ENCODE measurements at places on chromosomes 2 and 18.

DNA sequence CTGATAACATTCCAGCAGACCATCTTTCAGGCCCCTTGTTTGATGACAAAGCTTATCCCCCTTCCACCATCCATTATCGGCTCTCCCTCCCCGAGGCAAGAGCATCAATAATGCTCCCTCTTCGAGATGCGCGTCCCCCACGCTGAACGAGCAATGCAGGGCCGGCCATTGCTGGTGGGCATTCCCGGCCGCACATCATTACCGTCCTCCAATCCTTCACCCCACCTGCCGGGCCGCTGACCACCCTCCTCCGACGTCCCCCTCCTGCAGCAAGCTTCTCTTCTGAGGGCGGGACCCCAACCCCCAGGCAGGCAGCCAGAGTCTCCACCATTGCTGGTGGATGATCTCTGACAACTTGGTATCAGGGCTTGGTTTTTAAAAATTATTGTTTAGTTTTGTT, 208.6 kb downstream of the SMAD2 start:
- no peaks in the 10 kb centered on the region for H3K27me3 ChIP-seq
- H3K27ac ChIP-seq = no peak overlapping the region
- no peaks in the 10 kb centered on the region for H3K36me3 ChIP-seq
- no peak overlapping the region for H3K4me3 ChIP-seq
- DNase-seq = no peak

- H3K4me1 ChIP-seq = no peaks in the 10 kb centered on the region
- peaks cover 4% of the 10 kb centered on the region for H3K36me3 ChIP-seq
- no peak overlapping the region for H3K27ac ChIP-seq
- H3K27me3 ChIP-seq = no peaks in the 10 kb centered on the region
Measured at GRCh38 chr18:79380816-79381806, 14.6 kb upstream of the NFATC1 start.

GRCh38 chr2:227097495-227098161, 66.4 kb downstream of the COL4A4 start:
- H3K27ac ChIP-seq = no peak overlapping the region
- H3K27me3 ChIP-seq = no peaks in the 10 kb centered on the region
- no peaks in the 10 kb centered on the region for H3K4me1 ChIP-seq
- peaks cover 9% of the 10 kb centered on the region for H3K36me3 ChIP-seq
- no peak overlapping the region for H3K4me3 ChIP-seq
- no peak for DNase-seq

DNA sequence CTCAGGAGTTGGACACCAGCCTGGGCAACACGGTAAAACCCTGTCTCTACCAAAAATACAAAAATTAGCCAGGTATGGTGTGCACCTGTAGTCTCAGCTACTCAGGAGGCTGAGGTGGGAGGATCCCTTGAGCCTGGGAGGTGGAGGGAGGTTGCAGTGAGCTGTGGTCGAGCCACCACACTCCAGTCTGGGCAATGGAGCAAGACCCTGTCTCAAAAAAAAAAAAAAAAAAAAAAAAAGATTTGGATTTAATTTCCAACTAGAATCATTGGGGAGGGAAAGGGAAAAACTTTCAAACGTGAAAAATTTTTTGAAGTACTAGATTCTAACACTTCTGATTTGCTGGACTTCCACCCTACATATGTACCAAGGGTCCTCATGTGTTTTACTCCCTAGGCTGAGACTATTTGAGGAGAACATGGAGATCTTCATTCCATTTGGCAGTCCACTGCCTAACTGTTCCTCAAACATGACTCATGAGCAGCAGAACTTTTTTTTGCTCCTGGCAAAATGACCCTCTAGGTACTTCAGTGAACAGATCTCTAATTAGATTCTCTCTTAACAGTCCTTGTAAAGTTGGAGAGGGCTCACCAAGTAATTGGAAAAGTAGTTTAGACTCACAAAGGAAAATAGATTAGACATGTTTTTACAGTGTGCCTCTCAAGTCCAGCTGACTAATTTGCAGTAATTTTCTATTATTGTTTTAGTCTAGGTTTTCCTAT, 267.6 kb downstream of the METTL4 start:
- H3K4me3 ChIP-seq = no peak overlapping the region
- no peaks in the 10 kb centered on the region for H3K27me3 ChIP-seq
- no peak for DNase-seq
- no peak overlapping the region for H3K27ac ChIP-seq
- no peaks in the 10 kb centered on the region for H3K36me3 ChIP-seq

DNA sequence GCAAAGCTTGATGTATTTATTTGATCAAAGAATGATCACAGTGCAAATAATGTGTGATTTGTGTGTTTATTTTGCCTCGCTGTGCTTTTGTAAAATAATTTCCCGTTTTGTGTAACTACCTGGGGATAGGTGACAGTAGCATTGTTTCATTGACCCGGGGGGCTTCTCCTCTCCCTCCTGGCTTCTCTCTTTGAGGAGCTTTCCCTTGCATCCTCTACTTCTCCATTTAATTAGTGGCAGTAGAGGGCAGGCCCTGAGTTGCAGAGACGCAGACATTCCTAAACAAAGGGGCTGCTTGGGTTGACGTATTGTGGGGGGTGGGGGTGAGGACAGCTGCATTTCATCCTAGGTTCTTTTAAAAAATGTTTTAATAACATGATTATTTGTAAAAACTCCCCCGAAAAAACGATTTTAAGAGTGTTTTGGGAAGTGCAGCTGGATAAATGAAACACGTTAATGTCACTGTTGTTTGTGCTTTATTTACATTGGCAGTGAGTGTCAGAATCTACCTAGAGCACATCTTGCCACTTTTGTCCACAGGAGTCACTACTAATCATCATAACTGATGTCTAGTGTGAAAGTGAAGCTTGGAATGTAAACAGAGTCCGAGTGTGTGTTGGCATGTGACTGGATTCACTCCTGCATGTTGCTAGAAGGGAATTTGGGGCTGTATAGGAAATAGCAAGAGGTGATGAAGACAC, 2.2 kb downstream of the NEDD4L start:
- H3K4me1 ChIP-seq = peaks cover 22% of the 10 kb centered on the region
- peak overlapping the region; percentile 93 for H3K27ac ChIP-seq
- DNase-seq = no peak
- H3K36me3 ChIP-seq = no peaks in the 10 kb centered on the region

DNA sequence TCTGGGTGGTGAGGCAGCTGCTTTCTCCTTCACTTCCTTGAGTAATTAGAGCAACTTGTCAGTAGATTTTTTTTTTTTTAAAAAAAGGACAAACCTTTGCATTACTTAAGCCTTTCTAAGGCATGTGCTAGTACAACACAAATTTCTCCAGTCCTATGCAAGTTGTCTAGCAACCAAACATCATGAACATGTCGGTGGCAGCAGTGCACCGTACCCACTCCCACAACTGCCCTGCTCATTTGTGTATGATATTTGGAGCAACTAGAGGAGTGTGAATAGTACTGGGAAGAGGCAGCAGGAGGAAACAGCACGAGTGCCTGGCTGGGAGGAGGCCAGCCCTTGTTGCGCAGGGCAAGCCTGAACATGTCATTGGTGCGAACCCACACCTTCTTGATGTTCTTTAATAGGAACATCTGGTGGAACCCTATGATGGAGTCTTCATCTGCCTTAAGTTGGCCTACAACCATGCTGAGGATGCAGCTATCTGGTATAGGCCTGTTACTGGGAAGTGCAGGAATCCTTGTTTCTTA, 238.3 kb downstream of the TDRD15 start:
- no peak overlapping the region for H3K4me3 ChIP-seq
- no peaks in the 10 kb centered on the region for H3K36me3 ChIP-seq
- no peak overlapping the region for H3K27ac ChIP-seq
- H3K27me3 ChIP-seq = no peaks in the 10 kb centered on the region

DNA sequence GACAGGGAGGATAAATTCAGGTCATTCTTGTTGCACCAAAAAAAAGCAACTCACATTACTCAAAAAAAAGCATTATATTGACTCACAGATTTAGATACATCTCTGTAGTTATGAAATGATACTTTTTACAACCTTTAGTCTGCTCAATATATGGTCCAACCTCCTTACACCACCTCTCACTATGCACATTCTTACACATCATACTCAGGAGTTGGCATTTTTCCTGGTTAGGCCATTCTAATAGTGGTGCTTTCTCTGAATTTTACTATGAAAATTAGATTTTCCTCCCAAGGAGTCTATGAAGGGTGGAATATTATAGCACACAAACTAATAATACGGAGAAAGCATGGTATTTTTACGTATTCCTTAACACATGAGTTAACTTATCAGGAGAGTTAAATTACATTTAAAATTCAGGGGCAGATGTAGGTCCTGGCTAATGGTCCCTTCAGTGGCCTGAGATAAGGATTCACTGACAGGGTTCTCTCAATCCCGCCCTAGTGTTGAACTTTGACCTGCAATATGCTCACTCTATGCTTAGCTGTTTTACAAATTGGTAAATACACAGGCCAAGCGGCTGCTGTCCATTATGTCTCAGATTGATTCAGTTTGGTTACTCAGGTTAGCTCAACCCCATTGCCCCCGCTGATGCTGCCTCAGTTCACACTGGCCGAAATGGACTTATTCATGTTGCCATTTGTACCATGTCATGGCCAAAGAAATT, 153.6 kb downstream of the NCKAP5 start:
- DNase-seq = no peak
- no peak overlapping the region for H3K4me3 ChIP-seq
- H3K27ac ChIP-seq = no peak overlapping the region
- no peaks in the 10 kb centered on the region for H3K27me3 ChIP-seq

GRCh38 chr2:62743506-62743905, 38.0 kb downstream of the EHBP1 start:
- H3K36me3 ChIP-seq = no peaks in the 10 kb centered on the region
- no peak for DNase-seq
- no peaks in the 10 kb centered on the region for H3K27me3 ChIP-seq
- H3K27ac ChIP-seq = no peak overlapping the region
- H3K4me1 ChIP-seq = peaks cover 23% of the 10 kb centered on the region
- H3K4me3 ChIP-seq = no peak overlapping the region

- no peak overlapping the region for H3K27ac ChIP-seq
- no peak overlapping the region for H3K4me3 ChIP-seq
- DNase-seq = no peak
- H3K4me1 ChIP-seq = no peaks in the 10 kb centered on the region
Measured at GRCh38 chr2:88868861-88869260, 177.4 kb downstream of the RPIA start.

GRCh38 chr2:218022131-218022850, 19.5 kb upstream of the TNS1 start:
- H3K4me3 ChIP-seq = no peak overlapping the region
- H3K4me1 ChIP-seq = peaks cover 68% of the 10 kb centered on the region
- no peak for DNase-seq
- no peak overlapping the region for H3K27ac ChIP-seq
- no peaks in the 10 kb centered on the region for H3K27me3 ChIP-seq

- no peaks in the 10 kb centered on the region for H3K4me1 ChIP-seq
- no peak overlapping the region for H3K4me3 ChIP-seq
- no peaks in the 10 kb centered on the region for H3K36me3 ChIP-seq
- H3K27me3 ChIP-seq = no peaks in the 10 kb centered on the region
Measured at GRCh38 chr18:11470941-11471340, 138.5 kb upstream of the SLC35G4 start.

GRCh38 chr2:13681936-13682335, 950.6 kb upstream of the LRATD1 start:
- H3K4me1 ChIP-seq = no peaks in the 10 kb centered on the region
- no peak overlapping the region for H3K4me3 ChIP-seq
- H3K36me3 ChIP-seq = no peaks in the 10 kb centered on the region
- H3K27ac ChIP-seq = no peak overlapping the region

DNA sequence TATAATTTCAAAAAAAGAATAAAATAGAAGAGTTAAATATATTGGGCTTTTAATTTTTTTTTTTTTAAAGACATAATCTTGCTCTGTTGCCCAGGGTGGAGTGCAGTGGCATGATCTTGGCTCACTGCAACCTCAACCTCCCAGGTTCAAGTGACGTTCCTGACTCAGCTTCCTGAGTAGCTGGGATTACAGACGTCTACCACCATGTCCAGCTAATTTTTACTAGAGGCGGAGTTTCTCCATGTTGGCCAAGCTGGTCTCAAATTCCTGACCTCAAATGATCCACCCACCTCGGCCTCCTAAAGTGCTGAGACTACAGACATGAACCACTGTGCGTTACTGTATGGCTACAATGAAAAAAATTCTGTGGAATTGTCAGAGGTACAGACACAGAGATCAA, 98.1 kb upstream of the RGPD4 start:
- no peaks in the 10 kb centered on the region for H3K36me3 ChIP-seq
- H3K4me3 ChIP-seq = no peak overlapping the region
- DNase-seq = no peak
- no peaks in the 10 kb centered on the region for H3K27me3 ChIP-seq
- no peaks in the 10 kb centered on the region for H3K4me1 ChIP-seq

DNA sequence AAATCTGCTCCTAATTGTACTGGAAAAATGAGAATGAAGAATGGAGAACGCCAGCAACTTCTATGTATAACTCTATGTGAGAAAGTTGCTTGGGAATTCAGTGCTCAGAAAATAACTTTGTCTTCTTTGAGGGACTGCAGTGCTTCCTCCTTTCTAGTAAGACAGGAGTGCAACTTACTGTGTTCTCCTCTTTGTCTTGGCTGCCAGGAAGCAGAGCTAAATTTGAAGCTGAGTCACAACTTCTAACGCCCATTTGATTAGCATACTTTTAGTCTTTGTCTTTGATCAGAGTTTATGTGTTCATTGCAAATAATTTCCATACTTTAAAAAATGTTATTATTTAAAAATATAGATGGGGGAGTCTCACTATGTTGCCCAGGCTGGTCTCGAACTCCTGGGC, 6.6 kb downstream of the ARHGAP25 start:
- H3K27ac ChIP-seq = no peak overlapping the region
- H3K36me3 ChIP-seq = no peaks in the 10 kb centered on the region
- no peak for DNase-seq

DNA sequence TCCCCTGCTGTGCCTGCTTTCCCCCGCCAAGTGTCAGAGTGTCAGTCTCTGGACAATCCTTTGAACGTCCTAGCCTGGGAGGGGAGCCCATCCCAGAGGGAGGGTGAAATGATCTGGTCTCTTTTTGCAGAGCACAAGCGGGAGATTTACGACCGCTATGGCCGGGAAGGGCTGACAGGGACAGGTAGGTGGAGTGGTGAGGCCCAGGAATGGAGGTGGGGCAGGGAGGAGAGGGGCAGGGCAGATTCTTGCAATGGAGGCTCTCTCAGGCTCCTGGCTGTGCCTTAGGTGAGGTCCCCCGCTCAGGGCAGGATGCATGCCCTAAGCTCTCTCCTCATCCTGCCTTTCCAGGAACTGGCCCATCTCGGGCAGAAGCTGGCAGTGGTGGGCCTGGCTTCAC, 2.4 kb downstream of the DNAJB2 start:
- DNase-seq = no peak
- peaks cover 42% of the 10 kb centered on the region for H3K36me3 ChIP-seq
- H3K4me3 ChIP-seq = no peak overlapping the region

- H3K27me3 ChIP-seq = no peaks in the 10 kb centered on the region
- no peaks in the 10 kb centered on the region for H3K4me1 ChIP-seq
- no peak overlapping the region for H3K4me3 ChIP-seq
- no peak overlapping the region for H3K27ac ChIP-seq
Measured at GRCh38 chr2:204655101-204655500, 109.8 kb downstream of the PARD3B start.

Measured in thyroid gland (tissue), 4 donors.